ENCODE measurements at places on chromosomes 5 and 9.

DNA sequence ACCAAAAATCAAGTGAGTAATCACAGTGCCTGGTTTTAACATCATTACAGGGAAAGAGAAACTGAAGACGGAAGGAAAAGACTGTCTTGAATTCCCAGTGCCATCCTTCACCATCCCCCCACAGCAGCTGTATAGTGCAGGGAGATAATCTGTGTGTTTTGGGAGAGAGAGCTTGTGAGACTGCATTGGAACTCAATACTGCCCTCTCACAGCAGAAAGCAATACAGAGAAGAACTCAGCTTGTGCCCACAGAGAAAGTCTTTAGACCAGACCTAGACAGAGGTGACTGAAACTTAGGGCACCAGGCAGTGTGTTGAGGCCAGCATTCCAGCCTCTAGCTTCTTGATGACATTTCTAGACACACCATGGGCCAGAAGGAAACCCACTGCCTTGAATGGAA is 754.7 kb upstream of the CDH6 start:
- DNase-seq = no peak

DNA sequence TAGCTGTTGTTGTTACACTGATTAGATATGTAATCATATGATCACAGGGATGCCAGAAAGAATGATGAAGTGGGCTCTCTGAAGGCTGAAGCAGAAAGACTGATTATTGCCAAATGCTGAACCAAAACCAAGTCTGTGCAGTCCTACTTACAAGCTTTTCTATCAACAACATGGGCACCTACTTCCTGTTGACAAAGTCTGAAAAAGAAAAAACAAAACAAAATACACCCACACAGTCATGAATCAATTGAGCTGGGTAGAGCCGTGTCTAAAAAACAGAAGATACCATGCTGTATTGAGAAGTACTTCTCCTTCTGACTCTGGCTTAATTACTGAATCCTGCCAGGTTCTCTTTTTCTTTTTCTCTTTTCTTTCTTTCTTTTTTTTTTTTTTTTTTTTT is 363.4 kb downstream of the RAB3C start:
- no peak for DNase-seq

GRCh38 chr5:98791001-98791519 is 17.6 kb downstream of the RGMB start:
- no peak for DNase-seq

GRCh38 chr5:172383191-172383802 is 71.0 kb downstream of the SH3PXD2B start:
- DNase-seq = no peak

DNA sequence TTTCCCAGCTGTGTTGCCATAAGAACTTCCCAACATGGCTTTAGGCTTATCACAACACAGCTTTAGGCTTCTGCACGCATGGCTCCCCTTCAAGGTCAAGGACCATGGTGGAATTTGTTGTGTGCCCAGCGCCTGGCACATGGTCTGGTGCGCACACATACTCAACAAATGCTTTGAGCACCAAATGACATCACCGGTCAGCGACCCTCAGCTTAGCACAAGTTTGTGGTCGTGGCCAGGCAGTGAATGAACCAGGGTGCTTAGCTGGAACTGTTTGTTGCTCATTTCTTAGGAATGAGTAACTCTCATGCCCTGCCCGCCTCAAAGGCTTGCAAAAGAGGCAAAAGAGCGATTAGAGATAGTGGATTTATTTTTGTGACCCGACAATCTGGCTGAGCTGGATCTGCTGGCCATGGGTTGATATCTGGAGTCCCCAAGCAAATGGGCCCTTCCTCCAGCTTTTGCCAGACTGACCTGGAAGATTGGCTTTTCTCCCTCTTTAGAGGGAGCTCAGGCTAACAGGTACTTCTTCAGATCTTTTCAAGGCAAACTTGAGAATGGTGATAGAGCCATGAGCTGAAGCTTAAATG is 58.9 kb downstream of the DAP start:
- no peak for DNase-seq

DNA sequence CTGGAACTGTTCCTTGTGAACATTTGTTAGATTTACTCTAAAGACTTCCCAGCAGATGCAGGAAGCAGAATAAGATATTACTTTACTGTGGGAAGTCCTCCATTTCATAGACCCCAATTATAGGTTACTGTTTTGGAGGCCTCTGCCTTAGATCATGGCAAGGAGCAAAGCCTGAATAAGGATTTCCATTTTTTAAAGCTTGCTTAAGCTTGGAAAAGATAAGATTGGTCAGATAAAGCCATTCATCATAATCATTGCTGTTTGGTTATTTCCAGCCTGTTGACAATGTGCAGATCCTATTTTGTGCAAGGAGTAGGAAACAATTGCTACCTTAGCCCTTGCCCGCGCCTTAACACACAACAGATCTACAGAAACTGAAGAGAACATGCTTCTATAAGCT is 129.5 kb upstream of the ITGA1 start:
- no peak for DNase-seq

DNA sequence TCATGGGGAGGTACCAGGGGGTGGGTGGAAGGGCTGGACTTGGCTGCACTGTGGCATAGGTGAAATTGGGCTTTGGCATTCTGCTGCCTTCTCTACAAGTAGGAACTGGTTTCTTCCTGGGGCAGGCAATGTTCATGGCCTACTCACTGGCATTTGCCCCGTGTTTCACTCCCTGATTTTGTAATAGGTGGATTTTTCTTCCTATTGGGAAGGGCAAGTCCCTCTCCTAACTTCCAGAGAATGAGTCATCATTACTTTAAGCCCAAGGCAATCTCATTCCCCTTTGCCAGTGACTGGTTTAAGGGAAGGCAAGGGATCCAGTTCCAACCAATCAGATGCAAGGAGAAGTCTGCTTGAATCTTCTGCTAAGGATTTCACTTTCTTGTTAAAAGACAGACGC is 67.9 kb upstream of the ANKRD55 start:
- no peak for DNase-seq

DNA sequence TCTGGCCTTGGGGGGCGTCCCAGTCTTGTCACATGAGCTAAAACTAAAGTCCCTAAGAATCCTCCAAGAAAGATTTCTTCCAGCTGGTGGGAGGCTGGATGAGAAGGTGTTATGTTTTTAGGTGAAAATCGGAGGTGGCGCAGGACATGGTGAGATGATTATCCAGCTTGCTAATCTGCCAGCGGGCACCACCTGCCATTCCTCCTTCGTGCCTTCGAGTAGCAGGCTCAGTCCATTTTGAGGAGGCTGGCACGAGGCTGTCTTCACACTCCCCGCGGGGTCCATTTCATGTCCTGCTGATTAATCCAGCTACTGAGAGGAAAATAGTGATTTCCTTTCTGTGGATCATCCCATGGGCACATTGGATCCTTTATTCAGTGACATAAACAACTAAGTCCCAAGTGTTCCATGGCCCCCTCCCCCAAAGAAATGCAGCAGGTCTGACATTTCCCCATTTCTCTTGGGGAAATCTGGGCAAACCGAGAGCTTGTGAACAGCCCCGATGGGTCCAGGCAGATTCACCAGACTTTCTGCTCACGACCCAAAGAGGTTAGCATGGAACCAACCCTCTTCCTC is 38.2 kb upstream of the EXOC3 start:
- no peak for DNase-seq

- no peak for DNase-seq
These were observed 66.7 kb upstream of the PRSS3 start for GRCh38 chr9:33728613-33729012.

- no peak for DNase-seq
These were observed 50.2 kb upstream of the CXCL14 start for GRCh38 chr5:135628771-135629563.

DNA sequence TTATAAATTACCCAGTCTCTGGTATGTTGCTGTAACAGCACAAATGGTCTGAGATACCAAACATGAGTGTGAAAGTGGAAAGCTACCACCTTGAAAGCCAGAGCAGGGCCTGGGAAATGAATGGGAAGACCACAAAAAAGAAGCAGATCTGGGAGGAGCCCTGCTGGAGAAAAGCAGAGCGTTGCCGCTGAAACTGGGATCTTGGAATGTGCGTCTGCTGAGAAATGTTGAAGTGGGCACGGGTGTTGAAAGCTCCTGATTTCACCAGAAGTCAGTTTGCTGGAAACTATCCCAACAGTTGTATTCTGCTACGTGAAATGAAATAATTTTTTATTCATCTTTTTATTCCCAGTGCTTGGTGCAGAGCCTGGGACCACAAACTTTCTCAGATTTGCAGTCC is 40.0 kb downstream of the NUDT12 start:
- DNase-seq = no peak

DNA sequence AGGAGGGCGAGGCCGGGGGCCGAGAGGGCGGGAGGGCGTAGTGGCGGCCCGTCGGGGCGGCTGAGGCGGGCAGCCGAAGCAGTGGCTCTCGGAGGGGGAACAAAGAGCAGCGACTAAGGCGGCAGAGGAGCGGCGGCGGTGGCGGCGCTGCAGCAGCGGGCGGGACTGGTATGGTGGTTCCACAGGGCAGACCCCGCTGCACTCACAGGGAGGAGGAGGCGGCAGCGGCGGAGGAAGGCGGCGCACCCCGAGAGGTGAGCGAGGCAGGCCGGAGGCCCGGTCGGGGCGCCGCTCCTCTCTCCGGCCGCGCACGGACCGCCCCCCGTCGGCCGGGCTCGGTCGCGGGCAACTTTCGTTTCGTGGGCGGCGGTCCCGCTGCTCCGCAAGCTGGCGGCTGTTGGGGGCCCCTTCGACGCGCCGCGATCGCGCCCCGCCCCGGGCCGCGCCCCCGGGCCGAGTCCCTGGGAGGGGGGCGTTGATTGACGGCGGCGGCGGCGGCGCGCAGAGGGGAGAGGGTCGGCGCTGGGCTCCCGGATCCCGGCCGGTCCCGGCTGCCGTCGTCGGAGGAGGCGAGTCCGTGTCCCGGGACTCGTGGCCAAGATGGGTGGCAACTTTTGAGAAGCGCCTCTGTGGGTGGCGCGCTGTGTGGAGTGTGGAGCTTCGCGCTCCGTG is 467 bp downstream of the CNOT6 start:
- DNase-seq = no peak

DNA sequence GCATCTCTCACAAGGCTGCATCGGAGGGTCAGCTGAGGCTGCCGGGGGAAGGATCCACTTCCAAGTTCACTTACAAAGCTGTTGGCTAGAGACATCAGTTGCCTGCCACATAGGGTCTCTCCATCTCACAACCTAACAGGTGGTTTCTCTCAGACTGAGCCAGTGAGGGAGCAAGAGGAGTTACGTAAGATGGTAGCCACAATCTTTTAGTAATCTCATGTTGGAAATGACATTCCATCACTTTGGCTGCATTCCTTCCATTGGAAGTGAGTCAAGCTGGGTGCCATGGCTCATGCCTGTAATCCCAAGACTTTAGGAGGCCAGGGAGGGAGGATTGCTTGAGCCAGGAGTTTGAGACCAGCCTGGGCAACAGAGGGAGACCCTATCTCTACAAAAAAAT is 7.4 kb upstream of the GRK6 start:
- DNase-seq = no peak

- no peak for DNase-seq
These were observed 49.0 kb downstream of the FSD1L start for GRCh38 chr9:105496826-105497225.

DNA sequence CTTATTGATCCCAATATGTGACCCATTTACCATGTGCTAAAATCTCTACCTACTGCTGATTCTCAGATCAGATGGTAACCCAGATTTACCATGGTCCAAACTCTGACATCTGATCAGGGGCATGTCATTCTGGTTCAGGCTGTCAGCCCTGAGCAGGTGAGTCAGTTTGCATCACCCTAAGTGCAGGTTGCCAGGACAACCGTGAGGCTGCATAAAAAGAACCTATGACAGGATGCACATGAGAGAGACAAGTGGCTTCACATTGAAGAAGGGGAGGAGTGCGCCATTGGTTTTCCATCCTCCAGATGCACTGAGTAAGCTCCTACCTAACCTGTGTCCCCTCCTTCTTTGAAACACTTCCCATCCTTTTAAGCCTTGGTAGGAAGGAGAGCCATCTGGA is 801 bp upstream of the PRSS3 start:
- DNase-seq = no peak

GRCh38 chr5:145660897-145661640 is 174.1 kb downstream of the PRELID2 start:
- no peak for DNase-seq

DNA sequence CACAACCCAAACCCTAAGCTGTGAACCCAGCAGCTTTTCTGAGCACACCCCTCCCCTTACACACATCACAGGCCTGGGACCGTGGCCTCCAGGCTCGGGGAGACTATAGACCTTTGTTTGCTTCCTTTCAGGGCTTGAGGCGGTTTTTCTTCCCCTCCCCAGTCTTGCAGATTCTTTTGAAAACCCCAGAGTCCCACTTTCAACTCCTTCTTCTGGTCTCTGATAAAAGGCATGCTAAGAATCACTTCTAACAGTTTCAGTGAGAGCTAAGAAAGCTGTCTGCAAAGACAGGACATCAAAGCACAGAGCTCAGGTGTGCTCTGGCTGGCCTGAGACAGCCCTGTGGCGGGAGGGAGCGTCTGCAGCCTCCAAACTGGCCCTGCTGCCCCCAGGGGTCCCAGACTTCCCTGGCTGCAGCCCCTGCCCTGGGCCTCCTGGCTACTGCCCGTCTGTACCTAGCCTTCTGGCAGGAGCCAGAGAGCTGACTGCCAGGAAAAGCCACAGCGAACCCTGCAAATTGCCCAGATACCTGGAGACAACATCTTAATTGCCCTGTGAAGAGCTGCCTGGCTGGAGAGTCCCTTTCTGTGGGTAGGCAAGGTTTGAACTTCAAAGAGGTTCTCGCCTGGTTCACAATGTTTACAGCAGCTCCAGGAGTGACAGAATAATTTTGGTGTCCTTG is 138.9 kb downstream of the GADD45G start:
- peak; percentile 46 for DNase-seq

DNA sequence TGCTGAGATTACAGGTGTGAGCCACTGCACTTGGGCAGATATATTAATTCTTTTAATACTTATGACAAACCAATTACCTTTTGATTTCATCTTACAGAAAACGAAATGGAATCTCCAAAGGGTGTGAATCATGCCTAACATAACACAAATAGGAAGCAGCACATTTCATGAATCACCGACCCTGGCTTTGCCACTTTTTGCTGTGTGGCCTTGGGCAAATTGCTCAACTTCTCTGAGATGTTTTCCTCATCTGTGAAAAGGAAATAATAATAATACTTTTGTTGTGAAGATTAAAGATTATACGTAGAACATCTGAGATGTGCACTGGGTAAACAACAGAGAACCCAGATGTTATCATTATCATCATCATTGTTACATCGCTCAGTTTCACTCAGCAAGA is 50.7 kb upstream of the FREM1 start:
- DNase-seq = no peak

GRCh38 chr9:110785166-110785565 is 116.6 kb downstream of the MUSK start:
- DNase-seq = no peak

DNA sequence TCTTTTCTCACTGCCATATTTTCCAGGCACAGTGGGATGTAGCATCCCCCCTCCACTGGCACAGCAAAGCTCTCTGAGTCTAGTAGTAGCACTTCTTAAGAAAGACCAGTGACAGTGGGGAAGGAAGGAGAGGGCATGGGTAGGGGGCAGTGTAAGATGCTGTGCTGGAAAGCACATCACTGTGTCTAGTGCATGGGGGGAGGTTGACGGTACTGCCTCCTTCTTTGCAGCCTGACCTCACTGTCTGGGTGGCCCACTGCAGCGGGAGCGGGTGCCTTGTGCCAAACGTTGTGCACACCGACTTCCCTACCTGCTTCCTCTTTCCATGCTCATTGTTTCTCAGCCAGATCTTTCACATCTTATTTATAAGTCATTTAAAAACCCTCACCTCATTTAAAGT is 91.8 kb downstream of the PDE8B start:
- no peak for DNase-seq

GRCh38 chr9:122349201-122349600 is 21.6 kb upstream of the PTGS1 start:
- DNase-seq = no peak

GRCh38 chr5:135185481-135186065 is 151.5 kb upstream of the PITX1 start:
- no peak for DNase-seq

- DNase-seq = no peak
These were observed 307.4 kb downstream of the MAN2A1 start for GRCh38 chr5:109997161-109997560.

Measured in GM06990 (cell line).